ENCODE measurements at places on chromosomes 16 and 17.
A peak's percentile ranks its signal among the peaks of the same experiment; 100 is the strongest.

- no peak for DNase-seq
Observed at GRCh38 chr17:39186481-39187002, 10.9 kb downstream of the CACNB1 start.

- DNase-seq, result no peak
Observed at GRCh38 chr16:48907906-48908634, 298.1 kb upstream of the N4BP1 start.

DNA sequence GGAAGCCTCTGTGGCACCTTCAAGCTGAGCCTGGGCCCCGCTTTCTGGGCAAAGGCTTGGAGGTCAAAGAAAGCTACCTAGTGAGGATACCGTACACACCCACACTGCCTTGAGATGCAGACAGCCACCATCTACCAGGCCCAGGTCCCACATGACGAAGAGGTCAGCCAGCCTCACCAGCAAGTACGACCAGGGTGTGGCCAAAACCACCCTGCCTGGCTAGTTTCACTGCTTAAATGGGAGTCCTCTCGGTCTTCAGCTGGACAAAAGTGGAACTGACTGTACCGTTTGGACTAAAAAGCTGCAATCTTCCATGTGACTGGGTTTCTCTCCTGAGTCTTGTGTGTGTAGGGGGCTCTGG lies 21.6 kb downstream of the VASN start:
- no peak for DNase-seq

DNA sequence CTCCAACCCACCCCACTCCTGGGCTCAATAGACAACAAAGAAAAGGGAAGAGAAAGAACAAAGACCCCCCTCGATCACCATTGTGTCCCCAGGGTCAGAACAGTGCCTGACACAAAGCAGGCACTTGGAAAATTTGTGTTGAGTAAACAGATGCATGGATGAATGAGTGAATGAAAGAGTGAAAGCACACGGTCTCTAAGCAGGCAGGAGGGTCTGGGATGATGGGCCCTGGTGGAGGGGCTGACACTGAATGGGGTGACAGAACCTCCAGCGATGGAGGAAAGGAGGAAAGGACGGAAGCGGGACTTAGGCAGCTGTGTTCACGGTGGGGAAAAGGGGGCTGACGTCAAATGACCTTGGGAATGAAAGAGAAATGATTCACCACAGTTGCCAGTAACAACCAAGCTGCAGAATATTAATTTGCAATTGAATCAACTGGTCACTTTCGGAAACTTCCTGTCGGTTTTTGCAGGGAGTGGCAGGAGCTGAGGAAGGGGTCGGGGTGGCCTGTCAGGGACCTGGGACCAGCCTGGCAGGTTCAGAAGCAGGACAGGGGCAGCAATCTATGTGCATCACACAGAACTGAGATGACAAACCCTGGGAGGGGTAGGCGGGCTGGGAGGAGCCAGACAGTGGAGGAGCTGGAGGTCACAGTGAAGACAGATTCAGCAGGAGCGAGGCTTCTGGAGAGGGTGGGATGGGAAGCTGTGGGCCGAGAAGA lies 6.7 kb upstream of the GAST start:
- no peak for DNase-seq

- DNase-seq, result no peak
Observed at GRCh38 chr17:31803494-31804213, 55.4 kb downstream of the COPRS start.

DNA sequence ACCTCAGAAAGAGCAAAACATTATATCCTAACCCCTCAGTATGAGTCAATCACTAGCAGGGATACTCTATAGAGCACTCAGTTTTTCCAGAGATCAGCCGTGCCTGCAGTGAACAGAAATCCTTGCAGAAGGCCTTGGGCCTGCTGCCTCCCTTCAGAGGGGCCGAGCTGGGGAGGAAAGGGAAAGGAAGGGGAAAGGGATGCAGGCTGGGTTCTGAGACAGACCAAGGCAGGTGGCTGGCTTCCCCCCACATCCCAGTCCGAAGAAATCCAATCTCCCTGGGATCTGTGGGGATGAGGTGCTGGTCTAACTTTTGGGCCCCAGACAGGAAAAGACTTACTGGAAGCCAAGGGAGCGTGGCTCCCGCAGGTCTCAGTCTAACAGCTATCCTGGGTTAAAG lies 25.3 kb downstream of the SRL start:
- no peak for DNase-seq

GRCh38 chr17:40241252-40241834 lies 22.2 kb downstream of the WIPF2 start:
- DNase-seq, result no peak

DNA sequence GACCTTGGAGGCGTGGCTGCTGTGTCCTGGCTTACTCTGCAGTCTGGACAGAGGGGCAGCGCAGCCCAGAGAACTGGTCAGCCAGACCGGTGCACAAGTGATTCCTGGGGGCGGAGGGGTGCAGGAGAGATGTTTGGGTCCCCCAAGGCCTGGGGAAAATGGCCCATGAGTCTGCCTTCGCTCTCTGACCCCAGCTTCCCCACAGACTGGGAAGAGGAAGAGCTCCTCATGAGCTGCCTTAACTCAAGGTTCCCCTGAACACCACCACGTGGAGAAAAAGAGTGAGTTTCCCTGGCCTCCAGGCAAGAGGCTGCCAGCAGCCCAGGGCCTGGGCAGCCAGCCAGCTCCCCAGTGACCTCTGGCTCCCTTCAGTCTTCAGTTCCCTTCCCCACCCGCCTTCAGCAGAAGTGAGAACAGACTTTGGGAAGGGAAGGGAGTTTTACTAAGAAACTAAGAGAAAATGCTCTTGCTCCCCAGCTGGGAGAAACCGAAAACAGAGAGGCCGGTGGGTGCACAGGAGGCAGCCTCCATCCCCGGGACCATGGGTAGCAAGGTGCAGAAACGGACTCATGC lies 2.0 kb upstream of the C17orf99 start:
- no peak for DNase-seq

DNA sequence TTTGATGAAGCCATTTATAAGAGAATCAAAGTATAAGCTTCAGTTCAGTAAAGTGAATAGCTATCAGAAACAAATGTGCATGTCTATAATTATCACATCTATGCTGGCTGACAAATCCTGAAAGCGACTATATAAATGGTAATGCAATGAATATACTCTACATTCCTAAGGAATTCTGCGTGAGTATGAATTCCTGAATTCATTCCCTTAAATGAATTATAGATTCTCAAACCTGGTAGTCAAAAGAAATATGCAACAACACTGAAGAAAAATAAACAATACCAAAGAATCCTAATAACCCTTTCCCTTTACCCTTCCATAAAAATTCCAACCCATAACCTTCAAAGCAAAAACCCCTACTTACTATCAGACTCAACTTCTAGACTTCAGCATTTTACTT lies 416.6 kb upstream of the PMFBP1 start:
- DNase-seq, result no peak

- no peak for DNase-seq
Observed at GRCh38 chr16:55046916-55047315, 116.3 kb downstream of the IRX5 start.

DNA sequence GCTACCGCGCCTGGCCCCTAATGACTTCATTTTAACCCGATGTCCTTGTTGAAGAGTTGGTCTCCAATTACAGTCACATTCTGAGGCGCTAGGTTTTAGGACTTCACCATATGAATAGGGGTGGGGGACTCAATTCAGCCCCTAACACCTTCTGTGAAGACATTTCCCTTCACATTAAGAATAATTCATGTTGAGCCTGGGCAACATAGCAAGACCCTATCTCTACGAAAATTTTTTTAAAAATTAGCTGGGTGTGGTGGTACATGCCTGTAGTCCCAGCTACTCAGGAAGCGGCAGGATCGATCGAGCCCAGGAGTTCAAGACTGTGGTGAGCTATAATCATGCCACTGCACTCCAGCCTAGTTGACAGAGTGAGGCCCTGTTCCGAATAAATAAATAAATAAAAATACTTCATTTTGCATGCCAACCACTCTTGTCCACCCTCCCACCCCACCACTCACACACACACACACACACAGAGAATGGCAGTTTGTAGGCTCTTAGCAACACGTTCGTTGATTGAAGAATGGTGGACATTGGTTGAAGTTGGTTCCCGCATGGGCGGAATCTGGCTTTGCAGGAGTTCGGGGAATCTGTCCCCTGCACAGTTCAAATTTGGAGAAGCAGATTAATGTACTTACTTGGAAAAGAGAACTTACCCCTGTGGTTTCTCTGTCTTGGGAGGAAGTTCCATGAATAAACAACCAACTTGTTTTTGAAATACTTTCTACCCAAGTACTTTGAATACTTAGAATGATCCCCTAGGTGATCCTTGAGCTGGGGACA lies 27.8 kb upstream of the TVP23A start:
- DNase-seq, result no peak

GRCh38 chr16:12410837-12411490 lies 392.7 kb downstream of the CPPED1 start:
- no peak for DNase-seq

- peak; percentile 45 for DNase-seq
Observed at GRCh38 chr17:20116683-20117309, 107.6 kb downstream of the SPECC1 start.

DNA sequence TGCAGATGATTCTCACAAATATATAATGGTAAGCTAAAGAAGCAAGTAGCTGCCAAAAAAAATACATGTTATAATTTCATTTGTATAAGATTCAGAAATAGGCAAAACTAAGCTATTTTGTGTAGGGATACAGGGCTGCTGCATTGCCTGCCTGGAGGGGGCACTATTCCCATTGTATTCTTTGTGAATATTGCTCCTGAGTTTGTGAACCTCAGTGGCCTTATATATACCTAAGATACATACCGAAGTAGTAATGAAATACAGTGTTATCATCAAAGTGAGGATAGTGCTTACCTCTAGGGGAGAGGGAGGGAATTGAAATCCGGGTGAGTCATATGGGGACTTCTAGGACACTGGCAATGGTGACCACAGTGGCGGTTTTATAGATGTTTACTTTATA lies 53.5 kb downstream of the C17orf58 start:
- DNase-seq, result no peak

DNA sequence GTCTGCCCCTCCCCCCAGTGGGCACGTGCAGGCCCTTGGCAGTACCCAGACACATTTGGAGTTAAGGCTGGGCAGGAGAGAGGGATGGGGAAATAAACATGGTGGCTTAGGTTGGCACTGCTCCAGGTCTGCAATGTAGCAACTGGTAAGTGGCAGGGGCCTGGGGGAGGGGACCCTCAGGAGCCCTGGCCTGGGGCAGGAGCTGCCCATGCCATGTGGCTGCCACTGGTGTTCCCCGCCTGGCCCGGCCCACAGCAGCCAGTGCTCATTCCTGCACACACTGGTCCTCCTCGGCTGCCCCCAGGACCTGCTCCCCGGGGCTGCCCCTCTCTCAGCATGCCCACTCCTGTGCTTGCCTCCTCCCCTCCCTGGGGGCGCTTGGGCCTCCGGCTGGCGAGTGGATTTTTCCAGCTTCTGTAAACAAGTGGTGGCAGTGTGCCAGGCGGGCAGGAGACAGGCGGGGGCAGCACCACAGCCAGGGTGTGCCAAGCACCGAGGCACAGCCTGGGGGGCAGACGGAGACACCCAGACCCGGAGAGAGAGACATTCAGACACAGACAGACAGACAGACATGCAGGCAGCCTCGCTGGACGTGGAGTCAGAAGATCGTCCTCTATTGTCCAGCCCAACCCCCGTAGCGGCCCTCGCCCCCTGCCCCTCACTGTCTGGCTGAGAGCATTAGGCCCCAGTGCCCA lies 9.4 kb downstream of the THRA start:
- no peak for DNase-seq

GRCh38 chr17:31568121-31568520 lies 176.6 kb downstream of the RAB11FIP4 start:
- DNase-seq, result no peak

GRCh38 chr17:7835814-7836595 lies 2.0 kb downstream of the KDM6B start:
- DNase-seq, result peak; percentile 34

DNA sequence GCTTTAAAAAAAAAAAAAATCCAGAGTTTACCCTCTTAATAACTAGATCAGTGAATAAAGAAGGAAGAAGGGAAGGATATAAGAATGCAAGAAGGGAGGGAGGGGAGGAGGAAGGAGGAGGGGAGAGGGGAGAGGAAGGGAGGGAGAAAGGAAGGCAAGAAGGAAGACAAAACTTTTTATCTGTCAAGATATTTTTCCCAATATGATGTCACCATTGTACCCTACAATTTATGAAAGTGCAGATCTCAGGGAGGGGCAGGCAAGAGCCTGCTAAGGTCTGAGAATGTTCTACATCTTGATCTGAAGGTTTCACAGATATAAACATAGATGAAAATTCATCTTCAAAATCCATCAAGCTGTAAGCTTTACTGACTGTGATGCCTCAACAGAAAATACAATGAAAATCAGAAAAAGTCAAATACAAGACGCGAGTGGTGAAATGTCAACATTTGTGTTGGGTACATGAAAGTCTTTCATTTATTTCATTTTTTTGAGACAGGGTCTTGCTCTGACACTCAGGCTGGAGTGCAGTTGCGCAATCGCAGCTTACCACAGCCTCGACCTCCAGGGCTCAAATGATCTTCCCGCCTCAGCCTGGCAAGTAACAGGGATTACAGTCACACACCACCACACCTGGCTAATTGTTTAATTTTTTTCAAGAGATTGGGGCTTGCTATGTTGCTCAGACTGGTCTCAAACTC lies 57.1 kb upstream of the EMP2 start:
- DNase-seq, result no peak

GRCh38 chr17:57403236-57403635 lies 146.9 kb downstream of the MSI2 start:
- no peak for DNase-seq

DNA sequence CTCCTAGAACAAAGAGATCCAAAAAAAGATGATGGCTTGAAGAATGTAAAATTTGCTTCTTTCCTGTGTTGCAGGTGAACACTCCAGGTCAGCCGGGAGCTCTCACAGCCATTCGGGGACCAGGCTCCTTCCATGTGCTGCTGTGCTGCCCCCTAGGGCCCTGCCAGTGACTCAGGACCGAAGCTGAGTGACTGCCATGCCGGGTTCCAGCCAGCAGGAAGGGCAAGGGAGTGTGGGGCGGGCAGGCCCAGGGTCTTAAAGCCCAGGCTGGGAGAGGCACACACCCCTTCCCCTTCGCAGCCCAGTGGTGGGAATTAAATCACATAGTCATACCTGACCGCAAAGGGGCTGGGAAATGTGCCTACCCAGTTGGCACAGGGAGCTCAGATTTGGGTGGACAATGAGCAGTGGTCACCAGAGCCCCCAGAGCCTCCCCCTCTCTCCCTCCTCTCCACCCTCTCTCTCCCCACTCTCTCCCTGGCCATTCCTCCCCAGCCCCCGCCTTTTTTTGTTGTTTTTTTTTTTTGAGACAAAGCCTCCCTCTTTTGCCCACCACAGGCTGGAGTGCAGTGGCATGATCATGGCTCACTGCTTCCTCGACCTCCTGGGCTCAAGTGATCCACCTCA lies 11.5 kb downstream of the EPOP start:
- DNase-seq, result no peak

Measured in activated CD4-positive, alpha-beta T cell treated with anti-CD3 and anti-CD28 coated beads, Interleukin-2, amount 50 U/mL, for 4 hours (primary cell).